Islet precursor cell (in vitro differentiated cells): ENCODE measurements at places on chromosomes 2 and 18.
A peak's percentile ranks its signal among the peaks of the same experiment; 100 is the strongest.

GRCh38 chr2:60100034-60100433, 453.4 kb downstream of the BCL11A start:
- no peak for DNase-seq

DNA sequence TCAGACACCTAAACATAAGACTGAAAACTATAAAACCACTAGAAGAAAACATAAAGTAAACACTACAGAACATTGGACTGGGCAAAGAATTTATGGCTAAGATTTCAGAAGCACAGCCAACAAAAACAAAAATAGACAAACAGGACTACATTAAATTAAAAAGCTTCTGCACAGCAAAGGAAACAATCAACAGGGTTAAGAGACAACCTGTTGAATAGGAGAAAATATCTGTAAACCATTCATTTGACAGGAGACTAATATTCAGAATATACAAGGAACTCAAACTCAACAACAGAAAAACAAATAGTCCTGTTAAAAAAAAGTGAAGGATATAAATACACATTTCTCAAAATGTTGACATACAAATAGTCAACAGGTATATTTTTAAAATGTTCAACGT, 106.7 kb upstream of the FANCL start:
- no peak for DNase-seq

GRCh38 chr2:191811807-191812602, 34.9 kb downstream of the CAVIN2 start:
- DNase-seq, result peak; percentile 70

DNA sequence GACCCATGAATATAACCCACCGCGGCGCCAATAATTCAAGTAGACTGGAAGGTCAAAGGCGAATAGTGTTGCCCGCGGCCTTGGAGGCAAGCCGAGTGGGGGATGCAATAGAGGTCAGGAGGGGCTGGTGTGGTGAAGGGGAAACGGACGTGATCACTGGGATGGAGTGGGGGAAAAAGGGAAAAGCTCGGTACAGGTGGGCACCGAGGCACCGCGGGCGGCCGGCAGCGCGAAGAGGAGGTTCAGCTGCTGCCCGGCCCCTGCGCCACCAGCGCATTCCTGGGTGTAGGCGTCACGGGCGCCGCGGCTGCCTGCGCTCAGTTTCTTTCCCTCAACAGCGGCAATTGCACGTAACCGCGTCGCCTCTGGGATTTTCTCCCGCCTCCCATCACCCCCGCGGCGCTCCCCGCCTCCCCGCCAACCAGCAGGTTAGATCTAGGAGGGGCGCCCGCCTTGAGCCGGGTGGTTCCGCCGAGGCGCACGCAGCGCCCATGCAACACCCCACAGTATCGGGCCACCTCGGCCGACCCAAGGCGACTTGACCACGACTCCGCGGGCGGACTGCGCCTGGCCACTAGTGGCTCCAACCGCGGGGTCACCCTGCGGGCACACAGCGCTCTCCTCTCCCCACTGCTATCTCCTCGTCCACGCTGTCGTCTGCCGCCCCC, 1.5 kb downstream of the RND3 start:
- DNase-seq, result peak; percentile 89

- DNase-seq, result peak; percentile 43
These were observed 57.6 kb downstream of the BMP10 start for GRCh38 chr2:68813596-68813995.

DNA sequence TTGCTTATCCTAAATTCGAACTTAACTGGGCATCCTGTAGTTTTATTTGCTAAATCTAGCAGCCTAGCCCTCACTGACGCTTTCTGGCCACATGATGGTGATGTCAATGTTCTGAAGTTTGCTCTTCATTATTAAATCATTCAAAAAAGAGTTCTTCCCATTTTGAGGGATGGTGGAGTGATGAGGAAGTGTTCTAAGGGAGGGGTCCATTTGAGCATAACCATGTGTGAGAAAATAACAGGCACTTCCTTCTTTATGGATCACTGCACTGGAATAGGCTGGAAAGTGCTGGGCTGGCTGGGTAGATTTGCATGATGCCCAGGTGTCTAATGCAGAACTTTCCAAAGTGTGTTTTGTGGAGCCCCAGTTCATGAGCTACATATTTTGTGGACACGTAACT, 74.2 kb downstream of the TNFRSF11A start:
- DNase-seq, result no peak

- DNase-seq, result no peak
These were observed 66.1 kb upstream of the CDCA7 start for GRCh38 chr2:173288561-173288960.

GRCh38 chr2:47237375-47238334, 82.5 kb upstream of the STPG4 start:
- no peak for DNase-seq

- no peak for DNase-seq
These were observed 9.6 kb upstream of the ADAM23 start for GRCh38 chr2:206433686-206434085.

- no peak for DNase-seq
These were observed 75.4 kb downstream of the CDK15 start for GRCh38 chr2:201881741-201882140.

- no peak for DNase-seq
These were observed 850.3 kb downstream of the DSC3 start for GRCh38 chr18:30192216-30192615.

GRCh38 chr2:16293398-16293797, 353.0 kb downstream of the MYCN start:
- DNase-seq, result no peak

GRCh38 chr2:48711343-48711742, 44.2 kb downstream of the LHCGR start:
- no peak for DNase-seq

DNA sequence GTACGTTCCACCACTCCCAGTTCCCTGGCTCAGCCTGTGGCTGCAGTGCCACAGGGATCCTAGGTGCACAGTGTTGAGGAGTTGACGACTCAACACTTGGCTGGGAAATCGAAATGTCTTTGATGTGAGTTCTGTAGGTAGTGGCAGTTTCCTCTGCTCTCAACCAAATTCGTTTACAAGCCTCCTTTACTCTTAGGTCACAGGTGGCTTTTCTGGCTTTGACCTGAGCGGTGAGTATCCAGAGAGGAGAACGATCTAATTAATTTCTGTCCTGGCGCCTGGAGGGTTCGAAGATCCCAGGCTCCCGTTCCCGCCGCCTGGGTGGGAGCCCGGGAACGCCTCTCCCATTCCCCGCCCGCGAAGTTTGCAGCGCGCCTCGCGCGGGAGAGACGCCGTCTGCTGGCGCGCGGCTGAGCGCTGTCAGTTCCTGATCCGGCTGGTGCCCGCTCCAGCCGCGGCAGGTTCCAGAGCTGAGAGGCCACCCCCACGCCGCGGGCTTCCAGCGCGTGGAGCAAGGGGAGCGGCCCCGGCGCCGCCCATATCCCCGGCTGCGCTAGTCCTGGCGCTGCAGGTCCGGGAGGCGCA, at the start of gene LAMA3:
Gene LAMA3, plus strand, starts transcription at position 423 of the 585 bp plus-strand sequence. CDS start 231 bp downstream, outside the sequence.
- no peak for DNase-seq

DNA sequence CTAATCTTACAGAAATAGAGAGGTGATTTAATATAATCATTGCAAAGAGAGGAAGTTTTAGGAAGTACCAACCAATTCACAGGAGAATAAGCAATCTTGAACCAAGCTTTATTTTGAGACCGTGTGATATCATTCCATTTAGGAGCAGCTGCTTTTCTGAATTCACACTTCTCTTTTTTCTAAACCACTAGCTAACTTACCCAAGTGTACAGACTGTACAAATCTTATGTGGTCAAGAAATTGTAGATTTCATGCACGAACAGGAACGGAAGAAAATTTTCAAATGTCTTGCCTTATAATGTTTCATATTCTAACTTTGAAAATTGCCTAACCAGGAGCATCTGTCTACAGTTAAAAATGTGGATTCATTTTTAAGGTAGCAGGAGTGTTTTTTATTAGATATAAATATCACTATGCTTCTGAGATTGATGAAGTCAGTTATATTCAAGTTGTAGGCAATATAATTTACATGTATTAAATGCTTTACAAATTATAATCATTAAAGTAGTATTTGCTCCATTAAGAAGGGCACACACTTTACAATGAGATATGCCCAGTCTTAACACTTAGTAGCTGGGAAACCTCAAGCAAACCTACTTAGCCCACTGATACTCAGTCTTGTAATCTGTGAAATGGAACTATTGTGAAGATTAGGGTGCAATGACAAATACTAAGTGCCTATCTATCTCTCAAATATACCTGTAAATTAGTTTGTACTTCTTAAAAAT, 302.2 kb upstream of the STON1 start:
- DNase-seq, result no peak

DNA sequence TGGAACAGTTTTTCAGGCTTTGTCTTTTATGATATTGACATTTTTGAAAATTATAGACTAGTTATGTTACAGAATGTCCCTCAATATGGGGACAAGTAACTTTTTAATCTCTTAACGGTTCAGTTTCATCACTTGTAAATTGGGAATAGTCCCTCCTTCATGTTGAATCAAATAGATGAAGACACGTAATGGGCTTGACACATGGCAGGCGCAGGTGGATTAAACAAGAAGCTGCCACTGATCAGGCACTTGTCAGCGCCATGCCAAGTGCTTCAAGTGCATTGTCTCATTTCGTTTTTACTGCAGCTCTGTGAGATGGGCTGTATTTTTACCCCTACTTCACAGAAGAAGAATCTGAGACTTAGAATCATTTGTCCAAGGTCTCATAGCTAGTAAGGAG, 9.5 kb upstream of the SMAD4 start:
- DNase-seq, result no peak

DNA sequence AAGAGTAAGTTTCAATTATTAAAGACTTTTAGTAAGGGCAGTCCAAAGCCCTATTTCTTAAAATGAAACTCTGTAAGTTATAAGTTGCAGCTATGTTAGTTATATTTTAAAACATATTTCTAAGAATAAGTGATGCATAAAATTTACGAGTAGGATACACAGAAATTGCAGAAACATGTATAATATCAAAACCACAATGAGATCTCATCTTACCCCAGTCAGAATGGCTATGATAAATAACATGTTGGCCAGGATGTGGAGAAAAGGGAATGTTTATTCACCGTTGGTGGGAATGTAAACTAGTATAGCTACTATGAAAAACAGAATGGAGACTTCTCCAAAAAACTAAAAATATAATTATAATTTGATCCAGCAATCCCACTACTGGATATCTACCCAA, 201.2 kb downstream of the CBLN2 start:
- no peak for DNase-seq

DNA sequence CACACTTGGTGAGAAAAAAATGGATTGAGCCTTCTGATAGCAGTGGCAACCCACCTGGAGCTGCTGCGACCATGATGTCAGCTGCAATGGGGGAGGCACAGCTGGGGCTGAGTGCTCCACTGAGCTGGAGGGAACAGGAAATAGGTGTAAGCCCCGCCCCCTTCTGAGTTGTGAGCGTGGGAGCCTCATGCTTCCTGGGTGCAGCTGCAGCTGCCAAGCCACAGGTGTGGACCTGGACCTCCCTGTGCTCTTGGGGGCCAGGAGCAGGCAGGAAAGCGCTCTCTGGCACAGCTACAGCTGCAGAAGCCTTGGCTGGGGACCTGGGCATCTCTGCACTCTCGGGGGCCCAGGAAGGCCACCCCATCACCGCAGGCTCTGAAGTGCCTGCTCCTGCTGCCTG, 970.6 kb downstream of the DCDC2C start:
- DNase-seq, result no peak

DNA sequence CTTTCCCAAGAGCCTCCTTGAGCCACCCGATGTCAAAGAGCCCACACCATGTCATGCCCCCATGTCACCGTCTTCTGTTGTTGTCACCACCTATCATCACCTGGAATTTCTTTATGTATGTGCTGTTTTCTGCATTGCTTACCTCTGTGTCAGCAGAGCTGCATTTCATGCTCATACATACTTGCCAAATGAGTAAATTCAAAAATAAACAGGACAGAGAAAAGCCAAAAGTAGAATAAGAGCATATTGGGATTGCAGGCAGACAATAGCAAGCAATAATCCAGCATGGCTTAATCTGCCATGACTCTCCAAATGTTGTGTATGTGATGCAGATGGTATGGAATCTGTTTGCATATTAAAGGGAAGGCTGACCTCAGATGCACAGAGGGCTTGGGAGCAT, 15.3 kb upstream of the RGPD4 start:
- no peak for DNase-seq

- no peak for DNase-seq
These were observed 463.2 kb downstream of the THSD7B start for GRCh38 chr2:137228566-137228965.

- no peak for DNase-seq
These were observed 4.1 kb downstream of the NFE2L2 start for GRCh38 chr2:177260379-177260778.

DNA sequence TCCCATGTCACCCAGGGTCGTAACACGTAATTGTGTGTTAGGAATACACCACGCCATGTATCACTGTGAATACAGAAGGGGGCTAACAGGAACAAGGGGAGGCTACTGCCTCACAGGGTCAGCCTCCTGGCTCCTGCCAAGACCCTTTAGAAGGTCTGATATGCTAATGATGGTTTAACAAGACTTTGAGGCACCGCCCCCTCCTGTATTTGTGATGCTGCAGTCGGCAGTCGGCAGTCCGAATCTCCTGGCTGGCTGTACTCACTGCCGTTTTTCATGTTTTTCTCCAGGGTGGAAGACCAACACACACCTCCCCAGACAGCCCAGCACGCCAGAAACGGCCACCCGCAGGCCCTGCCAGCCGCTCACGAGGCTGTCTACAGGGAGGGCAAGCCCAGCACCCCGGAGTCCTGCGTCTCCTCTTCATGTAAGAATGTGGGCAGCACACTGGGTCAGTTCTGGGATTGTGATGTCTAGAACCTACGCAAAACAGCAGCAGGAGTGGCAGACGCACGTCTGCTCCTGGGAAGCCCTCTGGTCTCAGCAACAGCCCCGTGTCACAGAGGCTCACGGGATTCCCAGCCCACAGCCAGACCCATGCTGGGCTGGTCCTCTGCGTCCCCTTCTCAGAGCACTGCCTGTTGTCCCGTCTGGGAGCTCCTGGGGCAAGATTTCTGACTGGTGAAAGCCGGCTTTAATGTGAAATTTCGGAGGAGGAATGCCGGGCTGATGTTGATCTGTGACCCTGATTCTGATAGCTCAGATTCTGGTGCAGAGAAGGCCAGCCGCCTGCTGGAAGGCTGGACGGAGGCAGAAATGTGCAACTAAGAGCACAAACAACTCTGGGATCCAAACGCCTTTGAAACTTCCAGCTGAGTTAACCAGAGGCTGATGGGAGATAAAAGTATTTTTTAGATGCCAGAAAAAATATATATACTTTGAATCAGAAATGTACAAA, 39.7 kb upstream of the B3GNT7 start:
- DNase-seq, result peak; percentile 83

GRCh38 chr2:187550857-187551256, 3.4 kb downstream of the TFPI start:
- no peak for DNase-seq

DNA sequence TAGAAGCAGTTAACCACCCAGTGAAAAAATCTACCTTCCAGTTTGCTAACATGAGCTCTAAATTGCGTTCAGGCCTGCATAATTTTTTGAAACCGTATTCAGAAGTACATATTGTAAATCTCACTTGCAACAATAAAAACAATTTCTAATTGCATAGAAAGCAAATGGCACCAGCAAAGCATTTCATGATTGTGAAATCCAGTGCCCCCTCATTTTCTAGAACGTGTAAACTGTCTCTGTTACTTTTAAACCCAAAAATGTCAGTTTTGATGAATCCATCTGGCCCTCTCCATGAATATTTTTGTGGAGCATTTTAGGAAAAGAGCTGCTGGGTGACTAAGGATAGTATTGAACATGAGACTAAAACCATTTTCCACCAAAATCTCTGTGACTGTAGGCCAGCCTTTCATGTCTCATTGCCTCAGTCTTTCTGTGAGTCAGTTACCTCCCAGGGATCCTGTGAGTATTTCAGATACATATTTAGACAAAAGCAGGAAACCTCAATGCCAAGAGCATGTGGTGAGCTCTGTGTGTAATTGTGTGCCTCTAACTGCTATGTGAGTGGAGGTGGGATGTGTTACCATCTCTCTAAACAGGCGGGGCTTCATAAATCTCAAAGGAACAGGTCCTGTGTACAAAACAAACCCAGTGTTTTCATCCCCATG, 477.8 kb upstream of the DCC start:
- DNase-seq, result no peak
